ENCODE measurements at places on chromosomes 3 and 15.

GRCh38 chr3:127208483-127209100 lies 15.7 kb downstream of the PRR23E start:
- no peak for DNase-seq

DNA sequence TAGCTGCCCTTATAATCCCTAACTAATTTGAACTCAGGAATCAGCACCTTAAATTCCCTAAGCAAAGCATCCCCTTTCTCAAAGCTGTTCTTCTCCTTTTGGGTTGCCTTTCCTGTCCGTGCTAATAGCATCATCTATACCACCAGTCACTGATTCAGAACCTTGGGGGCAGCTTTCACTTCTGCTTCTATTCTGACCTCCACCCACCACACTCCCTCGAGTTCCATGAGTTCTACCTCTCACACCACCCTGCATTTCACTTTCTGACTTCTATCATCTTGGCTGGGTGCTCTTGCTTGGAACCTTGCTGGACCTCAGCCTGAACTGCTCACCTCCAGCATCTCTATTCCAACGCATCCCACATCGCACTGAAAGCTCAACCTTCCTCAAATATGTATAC lies 55.4 kb upstream of the KCNMB2 start:
- DNase-seq, result no peak

GRCh38 chr15:50881121-50882048 lies 27.1 kb upstream of the AP4E1 start:
- peak; percentile 74 for DNase-seq

DNA sequence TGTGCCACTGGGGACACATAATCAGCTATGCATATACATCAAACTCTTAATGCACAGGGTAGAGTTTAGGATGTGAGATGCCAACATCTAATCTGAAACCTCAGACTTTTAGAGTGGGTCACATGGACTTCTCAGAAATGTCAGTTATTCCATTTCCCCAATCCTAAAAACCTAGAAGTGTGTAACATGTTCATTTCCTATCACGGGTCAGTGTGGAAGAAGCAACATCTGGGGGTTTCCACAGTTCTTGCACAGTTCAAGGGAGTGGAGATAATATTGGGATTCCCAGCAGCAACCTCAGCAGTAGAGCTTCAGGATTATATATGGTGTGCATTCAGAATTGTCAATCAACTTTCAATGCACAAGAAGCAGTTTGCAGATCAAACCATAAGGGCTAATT lies 44.4 kb upstream of the SPRED1 start:
- no peak for DNase-seq

- no peak for DNase-seq
These were observed 427.3 kb downstream of the MFSD1 start for GRCh38 chr3:159229116-159229680.
